ENCODE measurements at places on chromosomes 12 and 14.

GRCh38 chr14:72975770-72976169 lies 49.5 kb downstream of the DCAF4 start:
- DNase-seq, result no peak

DNA sequence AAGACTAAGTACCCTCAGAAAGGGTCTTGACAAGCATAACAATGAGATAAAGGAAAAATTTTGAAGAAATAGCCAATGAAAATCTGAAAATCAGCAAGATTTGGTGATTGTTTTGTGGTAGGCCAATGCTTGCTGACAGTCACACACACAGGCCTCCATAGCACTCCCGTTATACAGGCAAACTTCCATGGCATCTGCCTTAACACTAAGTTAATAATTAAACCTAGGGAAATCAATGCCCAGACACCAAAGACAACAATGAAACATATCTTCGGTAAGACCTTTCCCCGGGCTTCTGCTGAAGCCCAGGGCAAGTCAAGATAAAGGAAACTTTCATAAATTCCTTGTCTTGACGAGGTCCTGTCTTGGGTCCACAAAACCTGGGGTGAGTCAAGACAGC lies 18.6 kb upstream of the RERGL start:
- no peak for DNase-seq

DNA sequence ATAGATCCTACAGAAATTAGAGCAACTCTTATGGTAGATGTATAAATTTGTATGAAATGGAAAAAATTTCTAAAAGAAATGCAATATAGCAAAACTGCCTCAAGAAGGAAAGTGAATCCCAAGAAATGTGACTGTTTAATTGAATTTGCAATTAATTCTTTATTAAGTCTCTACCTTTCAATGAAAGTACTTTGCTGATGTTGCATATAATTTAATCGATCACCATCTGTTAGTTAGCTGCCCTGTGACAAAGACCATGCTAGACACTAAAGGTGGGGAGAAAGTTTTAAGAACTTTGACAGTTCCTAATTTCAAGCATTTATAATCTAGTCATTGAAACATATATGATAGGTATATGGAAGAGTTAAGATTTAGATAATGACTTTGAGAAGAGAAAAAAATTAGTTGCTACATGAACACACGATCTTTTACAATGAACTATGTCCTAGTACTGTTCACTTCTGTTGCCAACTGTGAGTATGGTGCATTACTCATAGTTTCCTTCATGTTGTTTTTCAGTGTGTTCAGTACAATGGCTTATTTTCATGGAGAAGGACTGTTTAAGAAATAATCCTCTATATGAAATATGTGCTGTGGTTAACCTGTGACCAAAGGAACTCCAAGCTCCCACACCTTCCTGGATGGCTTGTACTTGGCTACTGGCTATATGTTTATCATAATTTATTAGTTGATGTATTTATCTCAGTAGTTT lies 128.4 kb downstream of the METTL25 start:
- DNase-seq, result no peak

- no peak for DNase-seq
Measured at GRCh38 chr12:20423557-20423956, 55.2 kb downstream of the PDE3A start.

DNA sequence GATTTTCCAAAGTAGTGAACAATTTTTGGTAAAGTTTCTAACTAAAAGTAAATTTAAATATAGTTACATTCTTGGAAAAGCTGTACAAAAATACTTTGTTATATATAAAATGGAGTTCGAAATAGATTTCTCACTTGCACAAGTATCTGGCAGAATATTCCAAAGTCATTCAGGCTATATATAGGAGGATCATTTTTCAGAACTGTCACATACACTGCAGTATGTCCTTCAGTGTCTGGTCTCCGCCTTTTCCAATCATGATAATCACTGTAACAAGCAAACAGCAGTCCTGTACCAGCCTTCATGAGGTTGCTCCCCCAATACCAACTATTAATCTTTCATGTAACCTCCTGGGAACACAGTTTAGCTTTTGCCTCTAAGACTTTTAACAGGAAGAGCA lies 18.6 kb downstream of the TBK1 start:
- no peak for DNase-seq

DNA sequence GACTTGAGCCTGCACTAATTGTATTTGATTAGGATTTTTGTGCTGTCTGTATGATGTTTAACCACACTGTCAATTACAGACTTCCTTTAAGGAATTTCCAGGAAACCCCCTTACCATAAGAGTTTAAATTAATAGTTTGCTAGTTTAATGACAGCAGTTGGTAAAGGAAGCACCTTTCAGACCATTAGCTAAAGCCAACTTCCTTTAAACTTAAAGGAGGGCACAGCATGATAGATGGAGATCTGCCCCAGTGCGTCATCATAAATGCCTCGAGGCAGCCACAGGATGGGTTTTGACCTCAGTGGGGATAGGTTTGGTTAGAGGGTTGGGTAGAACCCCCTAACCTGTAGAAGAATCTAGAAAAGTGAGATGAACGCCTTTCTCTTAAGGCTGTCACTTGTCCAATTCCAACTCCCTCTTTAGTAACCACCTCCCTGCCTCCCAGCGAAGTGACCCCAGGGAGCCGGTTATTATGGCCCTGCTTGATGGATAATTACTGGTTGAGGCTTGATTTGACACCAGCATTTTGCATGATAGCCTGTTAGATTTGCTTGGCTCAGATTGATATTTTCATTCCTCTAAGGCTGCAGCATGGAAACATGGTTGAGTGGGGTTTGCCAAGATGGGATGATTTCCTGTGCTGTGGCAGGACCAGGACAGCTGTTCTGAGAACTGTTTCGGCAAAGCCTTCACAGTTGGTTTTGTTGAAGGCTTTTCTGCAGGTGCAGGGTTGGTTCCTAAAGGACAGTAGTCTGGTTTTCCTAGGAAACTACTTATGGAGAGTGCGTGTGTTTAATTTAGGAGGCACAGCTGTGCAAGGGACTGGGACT lies 62.7 kb downstream of the CHST11 start:
- DNase-seq, result no peak
